RPMI8226 (cell line): ENCODE measurements at places on chromosomes 12 and 14.
A peak's percentile ranks its signal among the peaks of the same experiment; 100 is the strongest.

DNA sequence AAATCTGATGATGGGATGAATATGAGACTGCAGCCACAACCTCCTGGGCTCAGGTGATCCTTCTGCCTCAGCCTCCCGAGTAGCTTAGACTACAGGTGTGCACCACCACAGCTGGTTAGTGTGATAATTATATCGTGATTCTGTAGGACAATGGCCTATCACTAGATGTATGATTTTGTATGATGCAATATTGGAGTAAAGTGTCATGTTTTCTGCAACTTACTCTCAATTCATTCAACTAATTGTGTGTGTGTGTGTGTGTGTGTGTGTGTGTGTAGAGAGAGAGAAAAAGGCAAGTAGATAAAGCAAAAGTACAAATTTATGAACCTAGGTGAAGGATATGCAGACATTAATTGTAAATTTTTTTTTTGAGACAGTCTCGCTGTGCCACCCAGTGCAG, 10.7 kb downstream of the RAD52 start:
- no peak for DNase-seq

GRCh38 chr12:30911207-30911606, 15.3 kb upstream of the TSPAN11 start:
- DNase-seq: no peak

- DNase-seq: peak; percentile 18
Measured at GRCh38 chr12:41663598-41664265, 475.6 kb downstream of the PDZRN4 start.

GRCh38 chr14:25406818-25407217, 356.9 kb upstream of the STXBP6 start:
- peak; percentile 40 for DNase-seq

GRCh38 chr14:23910876-23911210, 42.7 kb upstream of the DHRS4 start:
- DNase-seq: no peak

- no peak for DNase-seq
Measured at GRCh38 chr14:59244581-59244980, 56.1 kb downstream of the DAAM1 start.

GRCh38 chr12:42790761-42791151, 201.2 kb upstream of the PRICKLE1 start:
- DNase-seq: no peak

DNA sequence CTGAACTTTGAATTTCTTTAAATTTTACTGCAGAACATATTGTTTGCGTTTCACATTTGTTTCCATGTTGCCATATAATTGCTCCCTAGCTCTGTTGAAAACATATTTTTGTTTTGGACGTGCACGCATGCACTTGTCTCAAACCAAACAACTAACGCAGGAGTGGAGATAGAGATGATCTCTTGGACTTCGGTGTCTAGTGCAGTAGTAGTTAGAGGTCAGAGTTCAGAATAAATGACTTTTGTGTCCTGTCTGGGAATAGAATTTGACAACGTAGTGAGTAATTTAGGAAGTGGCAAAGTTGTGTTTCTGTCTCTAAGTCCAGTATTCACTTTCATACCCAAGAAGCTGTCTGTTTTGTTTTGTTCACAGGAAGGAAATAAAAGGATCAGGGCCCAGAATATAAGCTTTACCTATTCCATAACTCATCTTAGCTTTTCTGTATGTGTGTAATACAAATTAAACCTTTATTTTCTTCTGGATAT, 173.8 kb downstream of the AEBP2 start:
- no peak for DNase-seq

- no peak for DNase-seq
Measured at GRCh38 chr12:16272222-16272621, 5.3 kb downstream of the SLC15A5 start.

DNA sequence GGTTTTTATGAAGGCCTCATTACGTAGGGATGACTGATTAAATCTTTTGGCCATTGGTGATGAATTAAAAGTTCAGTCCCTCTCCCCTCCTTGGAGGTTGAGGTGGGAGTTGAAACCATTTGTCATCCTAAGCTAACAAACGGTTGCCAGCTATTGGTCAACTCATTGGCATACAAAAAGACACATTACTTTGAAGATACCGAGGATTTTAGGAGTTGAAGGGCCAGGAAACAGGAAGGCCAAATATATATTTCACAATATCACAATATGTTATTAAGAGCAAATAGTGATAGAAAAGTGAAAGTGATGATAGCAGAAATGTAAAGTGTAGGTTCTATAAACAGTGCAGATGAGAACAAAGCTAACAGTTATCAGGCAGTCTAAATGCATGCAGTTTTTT, 24.4 kb downstream of the RCOR1 start:
- DNase-seq: no peak

DNA sequence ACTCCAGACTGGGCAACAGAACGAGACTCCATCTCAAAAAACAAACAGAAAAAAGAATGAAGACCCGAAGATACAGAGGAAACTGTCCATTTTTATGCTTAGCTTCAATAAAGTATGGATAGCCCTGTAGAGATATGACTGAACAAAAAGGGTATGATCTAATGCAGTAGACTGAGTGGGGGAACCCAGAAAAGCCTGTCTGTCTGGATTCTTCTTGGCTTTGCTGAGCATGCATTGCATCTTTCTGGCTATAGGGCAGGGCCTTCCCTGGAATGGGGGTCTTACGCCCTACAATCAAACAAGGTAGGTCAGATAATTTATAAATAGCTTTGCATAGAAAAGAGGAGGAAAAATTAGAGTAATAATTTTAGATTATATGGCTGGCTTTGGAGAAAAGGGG, 10.1 kb downstream of the MIA2 start:
- DNase-seq: no peak

DNA sequence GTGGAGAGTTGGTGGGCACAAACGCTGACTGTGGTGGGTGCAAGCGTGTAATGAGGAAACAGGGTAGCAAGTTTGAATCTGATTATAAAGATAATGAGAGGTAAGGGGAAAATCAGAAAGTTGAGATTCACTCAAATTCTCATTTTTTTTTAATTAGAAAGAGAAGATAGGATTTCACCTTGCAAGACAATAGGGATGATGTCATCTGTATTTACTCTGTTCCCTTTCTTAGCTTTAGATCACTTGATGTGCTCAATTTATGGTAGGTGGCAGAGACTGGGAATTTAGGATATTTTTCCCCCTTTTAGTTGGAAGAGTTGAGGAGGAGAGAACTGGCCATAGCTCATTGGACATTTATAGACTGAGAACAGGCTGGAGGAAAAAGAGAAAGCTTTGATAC, 363.6 kb downstream of the AEBP2 start:
- no peak for DNase-seq
